ENCODE measurements at places on chromosomes 1 and 21.

- no peak for DNase-seq
Measured at GRCh38 chr1:222546091-222546490, 1.8 kb downstream of the HHIPL2 start.

- DNase-seq, result no peak
Measured at GRCh38 chr1:55700359-55701130, 485.4 kb upstream of the USP24 start.

- DNase-seq, result peak; percentile 74
Measured at GRCh38 chr1:26472320-26472900, at the start of gene HMGN2. TSS of gene HMGN2 (plus strand) at chr1:26472440. CDS start at chr1:26472613, 173 bp downstream.

DNA sequence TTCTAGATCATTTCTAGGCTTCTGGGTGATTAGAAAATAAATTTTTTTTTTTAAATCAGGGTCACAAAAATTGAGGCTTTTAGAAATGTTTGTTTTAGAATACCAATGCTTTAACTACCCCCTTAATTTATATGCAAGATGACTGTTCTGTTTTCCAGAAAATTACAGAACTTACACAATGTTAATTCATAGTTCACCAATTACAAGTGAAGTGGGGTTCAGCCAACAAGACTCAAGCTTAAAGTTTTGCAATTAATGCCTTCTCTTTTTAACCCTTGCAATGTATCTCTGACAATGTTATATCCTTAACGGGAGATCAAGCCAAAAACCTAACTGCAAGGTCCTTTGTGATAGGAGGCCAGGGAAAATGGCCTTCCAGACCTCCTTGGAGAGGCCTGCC, 5.6 kb downstream of the PRELP start:
- DNase-seq, result no peak

DNA sequence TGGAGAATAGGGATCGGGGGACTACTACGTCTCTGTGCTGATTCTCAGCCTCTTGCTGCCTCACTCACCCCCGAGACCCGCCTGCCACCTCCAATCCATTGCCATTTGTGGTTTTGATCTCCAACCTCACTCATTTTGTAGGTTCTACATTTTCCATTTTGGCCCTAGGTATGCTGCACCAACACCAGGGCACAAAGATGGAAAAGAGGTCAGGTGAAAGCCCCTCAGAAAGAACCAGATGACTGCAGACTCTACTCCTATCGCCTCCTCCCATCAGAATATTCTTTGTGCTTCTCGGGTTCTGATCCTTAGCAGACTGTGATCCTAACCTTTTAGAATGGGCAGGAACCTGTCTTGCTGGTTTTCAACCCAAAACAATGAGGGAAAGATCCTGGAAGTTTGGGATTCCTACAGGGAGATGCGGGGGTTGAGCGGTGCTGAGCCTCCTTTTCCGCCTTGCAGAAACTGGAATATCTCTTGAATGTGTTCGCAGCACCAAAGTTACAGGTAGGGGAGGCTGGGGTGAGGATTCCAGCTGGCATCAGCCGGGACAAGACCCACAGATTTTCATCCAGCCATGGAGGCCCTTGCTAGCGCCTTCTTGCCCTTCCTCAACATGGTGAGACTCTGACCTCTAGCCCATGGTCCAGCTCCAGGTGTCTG, 53.1 kb downstream of the RHBG start:
- no peak for DNase-seq

GRCh38 chr1:78146205-78146771, 100.5 kb downstream of the GIPC2 start:
- DNase-seq, result no peak

DNA sequence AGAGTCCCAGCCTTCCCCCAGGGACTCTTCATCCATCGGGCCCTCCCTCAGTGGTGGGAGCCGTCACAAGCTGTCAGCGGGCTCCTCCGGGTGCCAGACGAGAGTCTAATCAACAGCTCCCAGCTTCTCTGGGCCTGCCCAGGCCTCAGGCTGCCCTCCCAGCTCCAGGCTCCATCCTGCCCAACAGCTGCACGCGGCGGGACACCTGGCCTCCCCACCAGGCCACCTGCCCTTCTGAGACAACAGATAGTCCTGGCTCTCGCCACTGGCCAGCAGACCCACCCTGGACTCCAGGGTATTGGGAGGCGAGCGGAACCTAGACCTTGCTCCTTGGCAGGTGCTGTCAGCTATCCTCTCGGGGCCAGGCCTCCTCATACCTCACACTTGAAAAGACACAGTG, 3.1 kb downstream of the WNT4 start:
- no peak for DNase-seq

DNA sequence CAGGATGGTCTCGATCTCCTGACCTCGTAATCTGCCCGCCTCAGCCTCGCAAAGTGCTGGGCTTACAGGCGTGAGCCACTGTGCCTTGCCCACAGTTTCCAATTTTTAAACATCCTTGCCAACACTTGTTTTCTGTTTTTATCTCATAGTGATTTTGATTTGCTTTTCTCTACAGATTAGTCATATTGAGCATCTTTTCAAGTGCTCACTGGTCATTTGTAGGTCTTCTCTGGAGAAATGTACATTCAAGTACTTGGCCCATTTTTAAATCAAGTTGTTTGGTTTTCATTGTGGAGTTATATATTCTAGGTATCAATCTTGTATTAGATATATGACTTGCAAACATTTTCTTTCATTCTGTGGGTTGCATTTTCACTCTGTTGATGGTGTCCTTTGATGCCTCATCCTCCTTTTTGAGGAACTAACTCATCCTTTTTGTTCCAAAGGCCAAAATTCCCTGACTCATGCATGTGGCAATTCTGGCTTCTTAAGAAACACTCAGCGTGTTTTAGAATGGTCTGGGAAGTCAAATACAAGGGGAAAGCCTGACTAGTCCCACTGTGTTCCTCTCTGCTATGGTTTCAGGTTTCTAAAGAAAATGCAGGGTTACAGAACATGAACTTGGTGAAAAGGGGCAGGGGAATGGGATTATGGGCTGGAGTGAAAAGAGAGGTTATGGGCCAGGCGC, 37.3 kb downstream of the PTAFR start:
- no peak for DNase-seq

GRCh38 chr1:68173283-68173935, 58.9 kb downstream of the WLS start:
- no peak for DNase-seq

DNA sequence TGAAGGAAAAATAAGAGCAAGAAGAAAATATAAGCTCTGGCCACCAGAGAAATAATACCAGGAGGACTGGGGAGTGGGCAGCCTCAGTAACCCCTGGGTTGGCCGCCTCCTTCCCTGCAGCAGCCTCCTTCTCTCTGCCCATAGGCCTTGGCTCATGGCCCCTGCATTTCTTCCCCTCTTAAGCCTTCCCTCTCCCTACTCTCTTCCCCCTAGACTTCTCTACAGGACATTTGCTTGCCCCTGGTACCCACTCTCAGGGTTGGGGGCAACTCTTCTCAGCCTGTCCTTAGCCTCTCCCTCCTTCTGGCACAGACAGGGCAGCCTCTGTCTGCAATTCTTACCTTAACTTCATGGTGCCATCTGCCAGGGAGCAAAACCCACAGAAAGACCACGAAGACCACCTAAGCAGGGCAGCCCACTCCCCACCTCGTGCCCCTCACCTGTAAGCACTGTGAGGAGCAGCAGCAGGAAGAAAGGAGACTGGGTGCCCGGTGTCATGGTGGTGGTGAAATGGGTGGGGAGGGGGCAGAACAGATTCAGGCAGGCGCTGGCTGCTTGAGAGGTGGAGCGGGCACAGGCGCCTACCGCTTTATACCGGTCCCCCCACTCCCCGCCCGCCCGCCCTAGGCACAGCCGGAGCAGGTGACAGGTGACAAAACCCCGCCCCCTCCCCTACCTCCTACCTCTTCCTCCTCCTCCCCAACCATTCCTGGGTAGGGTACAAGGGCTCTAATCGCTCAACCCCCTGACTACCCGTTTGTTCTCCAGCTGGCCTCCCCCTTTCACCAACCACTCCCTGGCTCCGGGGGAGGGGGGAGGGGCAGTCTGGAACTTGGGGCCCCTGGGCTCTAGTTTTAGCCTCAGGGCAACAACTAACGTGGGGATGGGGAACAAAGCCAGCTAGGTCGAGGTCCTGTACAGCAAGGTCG, 15.1 kb downstream of the THBS3 start:
- no peak for DNase-seq

DNA sequence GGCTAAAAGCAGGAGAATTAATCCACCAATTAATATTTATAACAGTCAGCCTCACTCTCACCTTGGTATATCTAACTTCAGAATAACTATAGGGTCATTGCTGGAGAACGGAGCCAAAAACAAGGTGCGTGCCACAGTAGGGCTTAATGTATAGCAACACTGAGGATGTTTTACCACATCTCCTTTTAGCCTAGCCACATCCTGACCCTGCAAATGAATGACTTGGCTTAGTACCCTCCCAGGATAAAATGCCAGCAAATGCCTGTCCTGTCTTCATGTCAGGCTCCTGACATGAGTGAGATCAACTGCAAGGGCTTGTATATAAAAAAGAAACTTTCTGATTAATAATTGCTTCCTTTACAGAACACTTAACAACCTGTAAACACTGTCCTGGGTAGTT, 2.7 kb upstream of the CDC42BPA start:
- DNase-seq, result no peak

DNA sequence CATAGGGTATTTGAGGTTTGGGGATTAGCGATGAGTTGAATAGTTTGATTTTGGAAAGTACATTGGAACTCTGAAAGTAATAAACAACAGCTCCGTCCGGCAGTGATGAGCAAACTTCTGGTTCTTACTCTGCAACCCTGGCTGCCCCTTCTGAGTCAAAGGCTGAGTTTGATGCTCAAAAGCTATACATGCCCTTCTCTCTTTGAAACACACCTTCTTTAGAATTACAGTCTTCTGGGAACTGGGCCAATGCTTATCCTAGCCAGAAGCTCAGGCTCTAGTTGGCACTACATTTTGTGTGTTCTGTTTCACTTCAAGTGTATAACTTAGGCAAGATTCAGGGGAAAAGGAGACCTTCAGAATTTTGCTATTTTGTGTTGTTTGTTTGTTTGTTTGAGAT, 9.3 kb downstream of the AHCYL1 start:
- DNase-seq, result no peak

GRCh38 chr1:229562686-229563085, 4.2 kb upstream of the ABCB10 start:
- DNase-seq, result no peak

DNA sequence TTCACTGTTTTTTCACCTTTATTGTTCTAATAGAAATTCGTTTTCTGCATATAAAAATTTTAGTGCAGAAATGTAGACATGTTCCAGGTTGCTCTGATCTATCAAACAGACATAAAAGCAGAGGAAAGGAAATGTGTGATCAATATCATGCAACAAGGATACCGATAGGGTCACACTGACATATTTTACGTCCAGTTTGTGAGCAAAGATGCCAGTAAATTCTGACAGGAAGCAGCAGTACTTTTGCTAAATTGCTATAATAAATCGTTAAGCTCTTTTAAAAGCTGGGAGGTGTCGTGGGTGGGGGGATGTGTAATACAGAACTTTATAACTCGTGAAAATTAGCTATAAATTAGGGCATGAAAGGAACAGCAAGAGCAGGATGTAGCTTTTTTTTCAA, 955.2 kb downstream of the BRINP3 start:
- DNase-seq, result no peak

DNA sequence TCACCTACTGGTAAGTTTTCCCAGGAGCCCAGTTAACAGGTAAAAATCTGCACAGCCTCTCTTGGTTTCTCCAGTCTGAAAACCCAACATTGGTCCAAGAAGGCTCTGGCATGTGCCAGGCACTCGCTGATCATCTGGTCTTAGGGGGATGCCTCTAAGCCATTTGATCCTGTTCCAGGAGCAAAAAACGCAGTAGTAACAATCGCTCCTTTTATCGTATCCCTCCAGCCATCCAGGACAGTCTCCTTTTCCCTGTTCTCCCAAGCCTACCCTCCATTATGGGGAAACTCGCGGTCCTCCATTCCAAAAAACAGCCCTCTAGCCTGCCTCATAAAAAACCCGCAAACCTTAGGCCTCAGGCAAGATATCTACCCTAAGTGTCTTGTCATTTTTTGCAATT, 56.2 kb downstream of the ODF2L start:
- no peak for DNase-seq

DNA sequence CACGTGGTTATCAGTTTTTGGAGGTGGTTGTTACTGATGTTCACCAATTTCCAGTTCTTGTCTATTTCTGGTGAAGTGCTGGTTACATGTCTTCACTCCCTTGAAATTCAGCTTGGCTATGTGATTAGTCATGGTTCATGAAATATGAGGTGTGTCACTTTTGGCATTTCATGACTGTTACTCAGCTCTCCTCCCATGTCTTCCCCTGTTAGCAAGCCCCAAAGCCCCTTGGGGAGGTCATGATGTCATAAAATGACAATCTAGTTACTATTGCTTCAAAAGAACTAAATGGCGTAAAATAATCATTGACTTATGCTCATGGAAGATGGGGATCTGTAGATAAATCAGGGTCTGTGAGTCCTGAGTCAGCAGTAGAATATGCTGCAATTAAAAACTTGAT, 425.1 kb downstream of the SETD4 start:
- DNase-seq, result no peak

- no peak for DNase-seq
Measured at GRCh38 chr1:93625582-93626327, 55.9 kb downstream of the BCAR3 start.

GRCh38 chr1:110262296-110262695, 52.2 kb downstream of the KCNC4 start:
- no peak for DNase-seq

- DNase-seq, result no peak
Measured at GRCh38 chr1:235325139-235325538, 2.8 kb downstream of the ARID4B start.

GRCh38 chr1:92515796-92516201, 29.1 kb upstream of the GFI1 start:
- no peak for DNase-seq

DNA sequence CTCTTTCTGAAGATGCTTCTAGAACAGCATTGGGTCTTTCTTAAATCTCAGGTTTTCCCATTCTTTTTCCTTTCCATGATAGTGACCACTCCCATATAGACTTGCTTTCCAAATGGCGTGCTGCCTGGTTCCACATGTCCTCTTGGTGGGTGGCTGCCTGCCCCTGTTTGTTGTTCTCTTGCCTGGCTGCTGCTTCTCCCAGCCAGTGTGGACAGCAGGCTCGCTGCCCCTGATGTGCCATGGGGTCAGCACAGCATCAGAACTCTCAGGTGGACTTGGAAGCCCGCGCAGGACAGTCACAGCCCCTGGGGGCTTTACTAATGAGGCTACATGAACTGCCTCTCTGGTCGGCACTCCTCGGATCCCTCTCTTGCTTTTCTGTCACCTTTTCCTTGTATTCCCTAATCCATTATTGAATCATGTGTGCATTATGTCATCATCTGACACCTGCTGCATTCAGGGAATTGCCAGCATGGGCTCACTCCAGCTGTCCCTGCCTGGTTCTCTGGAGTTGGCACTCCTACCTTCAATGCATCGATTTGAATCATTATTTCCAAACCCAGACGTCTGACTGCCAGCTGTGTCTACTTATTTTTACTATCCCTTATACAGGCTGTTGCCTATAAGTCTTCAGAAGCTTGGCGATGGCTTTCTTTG, 100.5 kb upstream of the COA6 start:
- DNase-seq, result no peak

DNA sequence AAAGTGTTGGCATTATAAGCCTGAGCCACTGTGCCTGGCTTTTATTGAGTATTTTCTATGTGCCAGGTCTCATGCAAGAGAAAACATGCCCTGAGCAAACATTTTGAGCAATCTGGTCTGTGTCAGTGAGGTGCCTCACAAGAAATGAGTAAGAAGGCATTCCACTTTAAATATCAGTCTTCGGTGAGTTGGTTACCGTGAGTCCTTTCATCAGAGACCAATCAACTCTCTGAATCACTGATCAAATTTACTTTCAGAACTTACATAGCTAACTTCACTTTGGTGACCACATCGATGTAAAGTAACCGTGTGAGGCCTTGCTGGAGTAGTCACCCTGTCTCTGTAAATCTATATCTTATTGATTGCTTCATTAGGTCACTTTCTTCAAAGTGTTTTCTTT, 14.3 kb upstream of the DDX59 start:
- no peak for DNase-seq

All from activated T-helper 1 cell treated with anti-CD3 and anti-CD28 coated beads, Interleukin-2, amount 50 U/mL, for 16 hours (primary cell).